Transverse colon (tissue), 4 donors: ENCODE measurements at places on chromosomes 7 and 10. TPM values are rescaled to one million over a fixed set of nuclear protein-coding genes. Genes with fewer than 3 reads are reported as not detected.

DNA sequence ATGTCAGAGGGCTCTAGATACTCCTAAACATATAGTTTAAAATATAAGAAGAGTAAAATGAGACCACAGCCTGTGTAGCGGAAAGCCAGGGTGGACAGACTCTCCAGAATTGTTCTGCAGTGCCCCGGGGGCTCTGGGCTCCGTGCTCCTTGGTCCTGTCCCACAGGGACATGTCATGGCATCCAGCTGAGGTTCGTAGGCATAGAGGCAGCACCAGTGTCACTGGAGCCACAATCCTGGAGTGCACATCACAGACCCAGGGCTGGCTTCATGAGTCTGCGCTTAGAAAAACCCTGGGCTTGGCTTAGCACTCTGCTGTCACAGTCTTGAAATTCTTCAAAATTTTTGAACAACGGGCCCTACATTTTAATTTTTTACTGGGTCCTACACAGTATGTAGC lies 280.4 kb upstream of the ZNF32 start:
- DNase-seq = no peak

Gene TRIM73
- 0.96 TPM for total RNA-seq

Gene AVPI1
- 79.3 TPM for total RNA-seq

Gene LRRC18
- total RNA-seq = not detected

DNA sequence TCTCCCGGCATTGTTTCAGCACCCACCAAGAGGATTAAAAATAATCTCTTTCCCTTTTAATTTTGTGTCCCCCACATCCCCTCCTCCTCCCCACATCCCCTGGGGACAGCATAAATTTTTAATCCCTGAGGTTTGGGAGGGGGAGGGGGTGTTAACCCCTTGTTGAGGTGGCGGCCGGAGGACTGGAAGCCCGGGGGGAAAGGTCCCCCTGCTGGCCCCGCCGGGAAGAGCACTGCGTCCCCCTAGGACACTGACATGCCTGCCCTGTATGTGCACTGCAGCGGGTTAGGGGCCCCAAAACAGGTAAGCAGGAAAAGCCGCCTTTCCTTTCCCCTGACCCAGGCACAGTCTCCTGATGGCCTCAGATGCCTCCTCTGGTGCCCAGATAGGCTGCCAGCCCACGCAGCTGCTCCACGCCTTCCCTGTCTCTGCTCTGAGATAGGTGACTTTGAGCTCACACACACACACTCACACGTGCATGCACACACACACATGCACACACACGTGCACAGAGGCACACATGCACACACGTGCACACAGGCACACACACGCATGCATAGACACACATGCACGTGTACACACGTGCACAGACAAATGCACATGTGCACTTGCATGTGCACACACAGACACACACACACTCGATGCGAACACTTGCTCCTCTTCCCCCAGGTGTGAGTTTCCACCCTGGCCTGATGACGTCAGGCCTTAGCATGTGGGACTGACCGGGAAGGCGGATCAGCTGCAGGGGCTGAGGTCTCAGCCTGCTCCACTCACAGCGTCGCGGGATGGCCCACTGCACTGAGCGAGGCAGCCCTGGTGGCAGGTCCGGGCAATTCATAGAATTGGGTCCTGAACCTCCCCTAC lies 12.3 kb downstream of the CNPY1 start:
- DNase-seq = no peak
